ENCODE measurements at places on chromosomes 3 and 15.

DNA sequence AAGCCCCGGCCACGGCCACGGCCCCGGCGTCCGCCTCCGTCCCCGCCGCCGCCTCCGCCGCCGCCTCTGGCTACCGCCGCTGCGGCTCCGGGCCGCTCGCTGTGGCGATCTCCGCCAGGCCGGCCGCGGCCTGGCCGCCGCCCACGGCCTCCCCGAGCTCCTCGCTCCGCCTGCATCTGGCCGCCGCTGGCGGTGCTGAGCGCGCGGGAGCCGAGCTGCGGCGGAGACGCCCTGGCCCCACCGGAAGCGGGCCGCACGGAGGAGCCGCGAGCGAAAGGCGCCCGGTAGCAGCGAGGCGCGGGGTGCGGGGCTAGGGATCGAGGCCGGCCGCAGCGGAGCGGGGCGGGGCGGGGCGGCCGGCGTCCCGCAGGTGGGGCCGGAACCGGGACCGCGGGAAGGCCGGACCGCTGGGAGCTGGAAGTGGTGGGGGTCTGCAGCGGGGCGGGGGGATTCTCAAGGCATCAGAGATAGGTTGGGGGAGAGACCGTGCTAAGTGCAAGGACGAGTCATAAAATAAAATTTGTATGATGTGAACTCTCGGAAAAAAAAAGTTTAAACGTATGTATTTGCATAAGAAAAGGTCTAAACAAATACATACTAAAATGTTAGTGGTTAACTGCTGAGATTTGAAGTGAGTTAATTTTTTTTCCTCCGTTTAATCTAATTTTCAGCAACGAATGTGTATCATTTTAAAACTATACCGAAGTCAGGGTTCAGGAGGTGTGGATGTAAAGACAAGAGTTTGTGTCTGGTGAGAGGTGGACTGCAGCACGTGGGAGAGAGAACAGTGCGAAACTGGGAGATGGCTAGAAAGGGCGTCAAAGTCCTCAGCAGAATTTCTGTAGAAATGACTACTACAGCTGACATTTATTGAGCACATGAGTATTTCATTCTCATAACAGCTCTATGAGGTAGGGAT lies at the start of gene AVEN:
AVEN (minus strand) TSS at position 334 of the 919 bp plus-strand sequence; CDS start at position 176, 158 bp downstream.
- peak; percentile 44 for DNase-seq

DNA sequence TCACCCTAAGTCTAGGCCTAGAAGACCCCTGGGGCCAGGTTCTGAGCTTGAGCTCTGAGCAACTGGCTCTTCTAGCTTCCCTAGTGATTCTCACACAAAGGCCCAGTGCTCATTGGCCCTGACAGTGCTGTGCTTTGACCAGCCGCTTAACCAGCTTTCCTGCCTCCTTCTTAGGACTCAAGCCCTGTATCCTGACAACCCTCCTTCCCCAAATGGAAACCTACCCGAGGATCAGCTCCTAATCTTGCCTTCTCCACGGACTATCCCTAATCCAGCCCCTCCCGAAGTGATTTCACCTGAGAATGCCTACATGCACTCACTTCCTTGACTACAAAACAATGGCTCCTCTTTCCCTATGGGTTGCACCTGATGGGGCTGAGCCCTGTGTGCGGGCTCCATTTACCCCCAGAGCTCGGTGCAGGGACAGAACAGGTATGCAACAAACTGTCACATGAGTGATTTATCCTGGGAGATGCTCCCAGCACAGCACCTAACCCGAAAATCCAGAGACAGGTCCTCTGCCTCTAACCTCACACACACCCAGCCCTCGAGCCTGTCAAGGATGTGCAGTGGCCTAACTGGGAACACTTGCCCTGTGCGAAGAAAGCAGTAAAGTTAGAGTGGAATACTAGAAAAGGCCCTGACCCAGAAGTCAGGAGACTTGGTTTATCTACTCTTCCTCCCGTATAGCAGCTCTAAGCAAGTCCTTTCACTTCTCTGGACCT lies 2.3 kb downstream of the MEGF11 start:
- DNase-seq: no peak

DNA sequence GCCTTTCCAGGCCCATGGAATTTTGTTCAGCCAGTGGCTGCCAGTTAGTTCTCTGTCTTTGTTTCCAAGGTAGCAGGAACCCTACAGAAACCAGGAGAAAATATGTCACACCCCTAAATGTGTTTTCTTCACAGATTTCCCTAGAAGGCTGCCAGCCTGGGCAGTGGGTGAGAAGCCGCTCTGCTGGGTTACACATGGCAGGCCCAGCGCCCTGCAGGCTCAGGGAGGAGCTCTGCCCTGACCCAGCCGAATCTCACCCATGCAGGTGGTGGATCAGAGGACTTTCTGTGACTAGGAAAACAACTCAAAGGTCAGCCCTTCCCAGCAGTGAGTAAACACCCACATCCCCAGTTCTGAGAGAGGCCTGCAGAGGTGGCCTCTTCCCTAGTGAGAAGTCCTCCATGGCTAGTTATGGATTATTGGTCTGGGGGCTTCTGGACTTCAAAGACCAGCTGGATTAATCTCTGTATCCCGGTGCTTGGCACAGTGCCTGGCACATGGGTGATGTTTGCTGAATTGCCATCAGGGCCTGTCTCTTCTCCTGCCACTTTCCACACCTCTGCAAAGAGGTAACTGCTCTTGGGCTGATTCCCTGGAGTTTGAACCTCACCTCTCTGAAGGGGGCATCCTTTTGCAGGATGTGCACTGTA lies 34.7 kb upstream of the BDH1 start:
- no peak for DNase-seq

GRCh38 chr3:12476238-12476897 lies 7.9 kb upstream of the TSEN2 start:
- no peak for DNase-seq

DNA sequence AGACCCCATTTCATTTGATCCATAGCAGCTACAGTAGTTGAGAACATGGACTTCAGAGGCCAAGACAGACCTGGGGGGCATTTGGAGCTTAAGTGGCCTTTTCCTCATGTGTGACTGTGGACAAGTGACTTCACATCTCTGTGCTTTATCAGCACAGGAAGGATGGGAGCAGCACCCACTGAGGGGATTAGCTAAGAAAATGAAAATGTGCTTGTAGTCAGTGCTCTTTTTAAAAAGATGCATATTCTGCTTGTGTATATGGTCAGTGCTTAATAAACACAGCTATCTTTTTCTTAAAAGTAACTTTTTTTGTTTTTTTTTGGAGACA lies 34.5 kb downstream of the SLC6A6 start:
- DNase-seq: no peak

DNA sequence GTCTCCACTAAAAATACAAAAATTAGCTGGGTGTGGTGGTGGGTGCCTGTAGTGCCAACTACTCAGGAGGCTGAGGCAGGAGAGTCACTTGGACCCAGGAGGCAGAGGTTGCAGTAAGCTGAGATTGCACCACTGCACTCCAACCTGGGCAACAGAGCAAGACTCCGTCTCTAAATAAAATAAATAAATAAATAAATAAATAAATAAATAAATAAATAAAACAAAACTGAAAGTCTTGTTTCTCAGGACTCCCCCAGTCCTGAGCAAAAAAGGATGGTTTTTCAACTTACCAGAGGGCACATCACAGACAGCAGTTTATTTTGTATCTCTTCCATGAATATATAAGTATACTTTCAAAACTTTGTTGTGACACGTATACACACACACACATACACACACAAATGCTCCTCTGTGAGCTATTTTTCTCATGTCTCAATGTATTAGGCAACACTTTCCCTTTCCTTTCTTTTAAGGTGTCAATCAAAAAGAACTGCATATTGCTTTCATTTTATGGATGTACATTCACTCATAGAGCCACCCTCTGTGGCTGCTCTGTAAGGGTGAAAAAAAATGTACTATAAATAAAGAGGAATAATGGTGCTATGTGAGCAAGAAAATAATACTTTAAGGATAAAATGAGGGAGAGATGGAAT lies 54.8 kb upstream of the MITF start:
- DNase-seq: no peak

DNA sequence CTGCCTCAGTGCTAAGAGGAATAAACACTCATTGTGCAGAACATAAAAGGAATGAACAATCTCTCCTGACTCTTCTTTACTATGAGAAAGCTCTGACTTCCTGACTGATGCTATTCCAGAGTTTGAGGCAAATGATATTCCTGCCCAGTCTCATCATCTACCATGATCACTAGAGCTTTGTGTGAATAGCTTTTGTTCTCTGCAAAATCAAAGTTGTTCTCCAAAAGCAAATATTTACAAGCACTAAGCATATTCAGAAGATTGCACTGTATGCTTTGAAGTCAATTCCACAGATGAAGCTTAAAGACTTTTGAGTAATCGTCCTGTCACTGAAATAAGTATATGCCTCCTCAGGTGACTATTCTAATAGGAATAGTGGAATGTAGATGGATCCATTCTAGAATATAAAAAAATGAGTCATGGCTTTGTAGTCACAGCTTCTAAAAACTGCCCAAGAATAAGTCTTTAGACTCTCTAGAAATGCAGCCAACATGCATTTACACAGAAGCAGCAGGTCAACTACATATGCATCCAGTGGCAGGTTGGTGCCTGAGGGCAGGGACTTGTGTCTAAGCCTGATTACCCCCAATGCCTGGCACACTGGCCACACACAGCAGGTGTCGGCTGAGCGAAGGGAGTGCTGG lies 34.6 kb downstream of the TNFAIP8L3 start:
- DNase-seq: no peak

GRCh38 chr3:122681284-122681973 lies 790 bp downstream of the PARP14 start:
- DNase-seq: no peak

Measured in stimulated activated CD8-positive, alpha-beta memory T cell treated with anti-CD3 and anti-CD28 coated beads, Interleukin-15, amount 100 ng/mL, for 4 hours (primary cell).